Cortex of kidney (tissue), 1 donor: ENCODE measurements at places on chromosomes 13 and 19.

DNA sequence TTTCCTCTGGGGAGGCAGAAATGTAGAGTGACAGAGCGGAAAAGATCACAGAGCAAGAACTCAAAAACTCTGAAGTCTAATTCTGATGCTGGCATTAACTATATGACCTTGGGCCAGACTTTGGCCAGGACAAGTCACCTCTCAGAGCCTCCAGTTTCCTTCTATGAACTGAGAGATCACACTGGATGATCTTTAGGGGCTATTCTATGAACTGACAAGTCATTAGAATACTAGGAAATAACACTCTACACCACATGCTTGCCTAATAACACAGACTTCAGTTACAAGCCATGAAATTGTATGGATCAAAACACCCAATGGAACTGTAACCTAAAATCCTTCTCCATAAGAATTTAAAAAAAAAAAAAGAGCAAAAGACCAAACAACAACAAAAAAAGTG, 16.9 kb downstream of the SLC25A30 start:
- DNase-seq = no peak

GRCh38 chr19:16197188-16197621, 506 bp upstream of the AP1M1 start:
- no peak for DNase-seq

GRCh38 chr19:57280165-57280961, at the start of gene ZNF460:
ZNF460 (plus strand) TSS chr19:57280485; CDS start chr19:57280807, 322 bp downstream.
- DNase-seq = peak; percentile 85

DNA sequence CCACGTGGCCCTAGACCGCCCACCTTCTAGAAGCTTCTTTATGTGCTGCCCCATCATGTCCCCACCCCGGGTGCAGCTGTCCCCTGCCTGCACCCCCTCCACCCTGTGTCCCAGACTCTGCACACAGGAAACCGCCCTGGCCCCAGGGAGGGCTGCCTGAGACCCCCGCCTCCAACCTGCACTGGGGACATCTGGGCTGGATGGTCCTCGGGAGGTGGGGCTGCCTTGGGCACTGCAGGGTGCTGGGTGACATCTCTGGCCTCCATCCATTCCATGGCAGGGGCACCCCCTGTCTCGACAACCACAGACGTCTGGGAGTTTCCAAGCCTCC, 17.8 kb upstream of the ZBTB7A start:
- DNase-seq = no peak

GRCh38 chr19:51754109-51754508, 2.4 kb upstream of the FPR1 start:
- no peak for DNase-seq

GRCh38 chr19:49666120-49666444, 349 bp downstream of the BCL2L12 start:
- no peak for DNase-seq

- DNase-seq = no peak
These were observed 107.9 kb downstream of the GGACT start for GRCh38 chr13:100480676-100481075.

GRCh38 chr13:111853721-111854120, 213.2 kb upstream of the SOX1 start:
- no peak for DNase-seq

DNA sequence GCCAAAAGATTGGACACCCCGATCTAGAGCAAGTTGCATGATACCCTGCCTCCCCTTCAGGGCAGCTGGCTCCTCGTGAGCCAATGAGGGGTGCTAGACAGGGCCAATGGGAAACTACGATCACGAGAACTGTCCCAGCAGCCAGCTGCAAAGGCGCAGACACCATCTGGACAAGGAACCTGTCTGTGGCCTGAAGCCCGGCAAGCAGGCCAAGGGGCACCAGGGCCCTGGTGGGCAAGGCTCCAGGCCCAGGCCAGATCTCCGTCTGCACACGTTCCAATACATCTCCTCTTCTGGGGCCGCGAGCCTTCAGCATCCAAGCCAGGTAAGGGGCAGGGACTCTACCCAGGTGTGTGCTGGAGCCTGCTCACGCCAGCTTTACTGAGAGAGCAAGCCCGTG, 20.2 kb downstream of the MED26 start:
- no peak for DNase-seq

DNA sequence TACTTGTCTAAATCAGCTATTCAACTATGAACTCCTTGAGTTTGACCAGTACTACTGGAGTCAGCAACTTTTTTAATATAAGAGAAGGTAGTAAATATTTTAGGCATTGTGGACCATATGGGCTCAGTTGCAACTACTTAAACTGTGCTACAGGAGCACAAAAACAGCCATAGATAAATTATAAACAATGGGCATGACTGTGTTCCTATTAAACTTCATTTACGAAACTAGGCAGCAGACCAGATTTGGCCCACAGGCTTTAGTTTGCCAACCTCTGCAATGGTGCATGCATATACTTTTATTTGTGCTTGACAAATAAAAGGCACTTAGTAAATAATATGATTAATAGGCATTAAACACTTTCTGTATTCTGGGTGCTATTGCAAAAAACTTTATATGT, 7.6 kb downstream of the FNDC3A start:
- no peak for DNase-seq

- no peak for DNase-seq
These were observed 248.8 kb downstream of the DACH1 start for GRCh38 chr13:71618159-71618558.

GRCh38 chr19:15265850-15266248, 33.6 kb upstream of the EPHX3 start:
- DNase-seq = no peak

DNA sequence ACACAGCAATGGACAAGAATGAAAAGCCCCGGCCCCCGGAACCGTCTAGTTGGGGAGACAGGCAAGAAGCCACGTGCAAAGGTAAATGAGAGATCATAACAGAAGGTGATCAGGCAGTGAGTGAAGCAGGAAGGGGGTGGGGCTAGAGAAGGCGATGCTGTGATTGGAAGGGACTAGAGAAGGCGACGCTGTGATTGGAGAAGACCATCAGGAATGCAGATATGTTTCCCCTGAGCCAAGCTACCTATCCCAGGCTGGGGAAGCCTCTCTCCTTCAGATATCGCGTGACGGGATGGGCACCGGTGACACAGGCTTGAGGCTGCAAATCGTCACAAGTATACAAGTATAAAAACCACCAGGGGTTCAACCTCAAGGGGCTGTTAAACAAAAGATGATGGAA, 21.8 kb downstream of the DCAF15 start:
- DNase-seq = no peak

DNA sequence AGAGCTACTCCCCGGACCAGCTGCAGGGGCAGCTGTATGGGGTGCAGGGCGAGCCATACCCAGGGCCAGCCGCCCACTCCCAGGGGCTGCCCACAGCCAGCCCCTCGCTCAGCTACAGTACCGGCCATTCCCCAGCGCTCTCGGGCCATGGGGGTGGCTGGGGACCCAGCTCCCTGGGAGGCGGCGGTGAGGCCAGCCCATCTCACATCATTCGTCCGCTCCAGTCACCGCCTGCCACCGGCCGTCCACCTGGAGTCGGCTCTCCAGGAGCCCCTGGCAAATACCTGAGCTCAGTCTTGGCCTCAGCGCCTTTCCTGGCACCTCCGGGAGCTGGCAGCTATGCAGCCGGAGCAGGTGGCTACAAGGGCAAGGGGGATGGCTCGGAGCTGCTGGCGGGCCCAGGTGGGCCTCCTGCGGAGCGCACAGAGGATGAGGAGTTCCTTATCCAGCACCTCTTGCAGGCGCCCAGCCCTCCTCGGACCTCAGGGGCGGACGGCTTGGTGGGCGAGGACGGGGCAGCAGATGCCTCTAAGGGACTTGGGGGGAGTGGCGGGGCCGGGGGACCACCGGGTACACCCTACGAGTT, 4.9 kb downstream of the PRR12 start:
- DNase-seq = no peak

GRCh38 chr13:32828711-32829110, 187.5 kb upstream of the KL start:
- DNase-seq = no peak

GRCh38 chr19:927351-927779, 1.5 kb downstream of the ARID3A start:
- DNase-seq = no peak

DNA sequence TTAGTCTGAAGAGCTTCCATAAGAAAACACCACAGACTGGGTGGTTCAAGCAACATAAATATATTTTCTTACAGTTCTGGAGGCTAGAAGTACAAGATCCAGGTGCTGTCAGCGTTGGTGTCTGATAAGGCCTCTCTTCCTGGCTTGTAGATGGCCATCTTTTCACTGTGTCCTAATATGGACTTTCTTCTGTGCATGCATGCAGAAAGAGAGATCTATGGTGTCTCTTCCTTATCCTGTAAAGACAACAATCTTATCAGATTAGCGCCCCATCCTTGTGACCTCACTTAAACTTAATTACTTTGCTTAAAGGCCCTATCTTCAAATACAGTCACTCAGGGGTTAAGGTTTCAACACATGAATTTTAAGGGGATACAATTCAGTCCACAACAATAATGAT, 14.1 kb upstream of the NDFIP2 start:
- no peak for DNase-seq

GRCh38 chr13:54287062-54287764, 1258.6 kb downstream of the OLFM4 start:
- no peak for DNase-seq

GRCh38 chr13:21898945-21899344, 228.1 kb downstream of the FGF9 start:
- no peak for DNase-seq

- no peak for DNase-seq
These were observed 19.6 kb downstream of the CELF5 start for GRCh38 chr19:3243819-3244700.

- DNase-seq = no peak
These were observed 42.4 kb upstream of the RFC3 start for GRCh38 chr13:33775339-33776108.

GRCh38 chr13:33206425-33206824, 79.1 kb downstream of the STARD13 start:
- no peak for DNase-seq

- no peak for DNase-seq
These were observed 117.3 kb downstream of the ITGBL1 start for GRCh38 chr13:101569807-101570206.

DNA sequence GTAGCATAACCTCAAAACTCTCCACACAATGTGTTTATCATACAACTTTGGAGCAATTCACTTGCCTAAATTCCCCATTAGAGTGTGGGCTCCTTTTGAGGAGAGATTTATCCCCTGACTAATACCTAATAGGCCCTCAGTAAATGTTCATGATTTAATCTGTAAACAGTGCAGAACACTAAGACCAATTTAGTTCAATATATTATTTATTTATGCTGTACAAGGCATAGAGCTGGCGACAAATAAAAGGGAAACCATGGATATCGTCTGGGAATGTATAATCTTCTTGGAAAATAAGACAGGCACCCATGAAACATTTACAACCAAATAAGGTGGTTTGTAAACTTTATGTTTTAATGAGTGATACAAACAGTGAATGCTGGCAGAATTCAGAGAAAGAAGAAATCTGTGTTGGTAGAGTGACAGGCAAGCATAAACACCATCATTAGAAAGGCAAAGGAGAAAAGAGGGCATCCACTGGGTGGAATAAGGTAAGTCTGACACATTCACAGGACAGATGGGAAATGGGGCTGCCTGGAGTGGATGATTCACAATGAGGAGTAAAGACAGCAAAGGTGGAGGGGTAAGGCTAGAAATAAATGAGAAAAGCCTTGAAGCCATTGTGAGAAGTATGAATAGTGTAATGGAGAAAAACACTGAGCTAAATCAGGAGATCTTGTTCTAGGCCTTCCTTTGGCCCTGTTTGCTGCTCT, 106.1 kb upstream of the MIR17HG start:
- no peak for DNase-seq

DNA sequence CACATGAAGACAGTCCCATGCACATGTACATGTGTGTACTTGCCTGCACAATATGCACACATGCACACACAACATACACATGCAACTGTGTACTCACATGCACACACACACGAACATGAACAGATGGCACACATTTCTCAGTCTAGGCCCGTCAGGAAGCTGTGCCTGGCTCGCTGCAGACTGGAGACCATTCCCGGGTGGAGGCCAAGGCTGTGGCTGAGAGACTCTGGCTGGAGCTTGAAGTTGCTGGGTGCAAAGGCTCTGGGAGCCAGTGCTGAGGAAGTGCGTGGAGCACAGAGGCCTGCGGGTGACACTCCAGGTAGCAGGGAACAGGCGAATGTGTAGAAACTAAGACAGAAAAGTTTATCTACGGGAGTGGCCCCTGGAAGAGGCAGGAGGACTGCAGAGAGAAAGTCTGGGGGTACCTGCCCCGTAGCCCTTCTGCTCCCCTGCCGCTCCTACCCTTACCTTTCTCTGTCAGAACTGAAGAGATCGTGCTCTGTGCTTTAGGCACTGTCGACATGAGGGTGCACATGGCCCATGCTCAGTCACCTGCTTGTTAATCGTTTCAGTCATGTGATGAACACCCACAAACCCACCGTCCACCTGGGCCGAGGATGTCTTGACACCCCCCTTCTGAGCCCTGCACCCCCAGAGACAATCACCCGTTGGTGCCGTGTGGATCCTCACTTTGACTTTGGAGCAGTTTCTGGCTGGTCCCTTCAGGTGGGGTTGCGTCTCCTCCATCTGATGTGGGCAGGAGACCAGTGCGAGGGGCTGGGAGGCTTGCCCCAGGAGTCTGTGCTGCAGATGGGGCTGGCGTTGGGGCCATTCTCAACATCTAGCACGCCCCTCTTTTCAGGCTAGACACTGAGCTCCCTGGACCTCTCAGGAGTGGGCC, 69.4 kb downstream of the TEX29 start:
- no peak for DNase-seq

DNA sequence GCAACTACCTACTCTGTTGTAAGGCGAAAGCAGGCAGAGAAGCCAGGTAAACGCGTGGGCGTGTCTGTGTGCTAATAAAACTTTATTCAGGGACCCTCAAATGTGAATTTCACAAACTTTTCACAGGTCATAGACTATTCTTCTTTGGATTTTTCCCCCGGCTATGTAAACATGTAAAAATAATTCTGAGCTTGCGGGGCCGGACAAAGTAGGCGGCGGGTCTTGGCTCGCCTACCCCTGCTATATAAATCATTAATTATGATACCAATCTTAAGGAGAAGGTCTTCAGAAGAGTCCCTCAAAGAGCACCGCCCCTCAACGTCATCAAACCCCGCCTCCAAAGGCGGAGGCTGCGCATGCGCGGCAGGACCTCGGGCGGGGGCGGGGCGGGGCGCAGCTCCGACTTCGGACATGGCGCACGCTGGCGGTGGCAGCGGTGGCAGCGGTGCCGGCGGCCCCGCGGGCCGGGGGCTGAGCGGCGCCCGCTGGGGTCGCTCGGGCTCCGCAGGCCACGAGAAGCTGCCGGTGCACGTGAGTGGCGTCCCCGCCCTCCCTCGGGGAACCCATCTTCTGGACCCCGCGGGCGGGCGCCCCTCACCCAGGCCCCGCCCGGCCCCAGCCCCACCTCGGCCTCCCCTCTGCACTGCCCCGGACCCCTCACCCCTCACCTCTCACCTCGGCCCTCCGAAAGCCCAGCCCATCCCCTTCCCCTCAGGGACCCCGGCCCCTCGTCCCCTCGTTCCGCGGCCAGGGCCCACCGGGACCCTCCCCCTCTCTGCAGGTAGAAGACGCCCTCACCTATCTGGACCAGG, at the start of gene SIN3B:
Gene SIN3B (plus strand): TSS at position 389 of the 812 bp plus-strand sequence. CDS start 23 bp downstream, at position 412.
- DNase-seq = no peak

- DNase-seq = no peak
These were observed 107.4 kb downstream of the DNAJC3 start for GRCh38 chr13:95784161-95784899.

GRCh38 chr19:31981545-31981944, 363.9 kb upstream of the ZNF507 start:
- DNase-seq = no peak
